ENCODE measurements at places on chromosomes 3 and 15. TPM values are rescaled to one million over a fixed set of nuclear protein-coding genes. Genes with fewer than 3 reads are reported as not detected.
A peak's percentile ranks its signal among the peaks of the same experiment; 100 is the strongest.

GRCh38 chr15:81106560-81106959 is 27.5 kb upstream of the CFAP161 start:
- peak; percentile 80 for DNase-seq

DNA sequence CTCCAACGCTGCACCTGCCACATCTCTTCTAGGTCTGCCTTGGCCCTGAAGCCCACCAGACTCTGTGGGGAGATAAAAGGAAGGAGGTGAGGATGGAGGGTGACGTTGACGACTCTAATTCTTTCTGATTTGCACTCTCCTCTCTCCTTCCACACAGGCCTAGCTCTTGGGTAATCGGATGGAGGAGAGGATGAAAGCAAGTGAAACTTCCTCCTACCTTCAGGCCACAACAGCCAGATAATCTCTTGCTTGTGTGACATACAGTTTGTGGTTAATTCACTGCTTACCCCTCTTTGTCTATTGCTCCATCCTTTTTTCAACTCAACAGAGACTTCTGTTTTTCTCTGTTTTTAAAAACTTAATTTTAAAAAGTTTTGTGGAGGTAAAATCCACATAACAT is 208.1 kb downstream of the SV2B start:
- DNase-seq: no peak

The GPR87 gene
- total RNA-seq: 4.1 TPM

GRCh38 chr15:38720893-38721567 is 156.4 kb upstream of the RASGRP1 start:
- DNase-seq: no peak

- DNase-seq: peak; percentile 34
These were observed 520 bp downstream of the TMEM42 start for GRCh38 chr3:44862226-44862637.

The CYP1A2 gene
- 0.96 TPM for total RNA-seq

GRCh38 chr3:33795856-33796536 is 2.4 kb upstream of the PDCD6IP start:
- no peak for DNase-seq

The DHFR2 gene
- total RNA-seq: 17.3 TPM

The ITIH4 gene
- total RNA-seq: 12.5 TPM

DNA sequence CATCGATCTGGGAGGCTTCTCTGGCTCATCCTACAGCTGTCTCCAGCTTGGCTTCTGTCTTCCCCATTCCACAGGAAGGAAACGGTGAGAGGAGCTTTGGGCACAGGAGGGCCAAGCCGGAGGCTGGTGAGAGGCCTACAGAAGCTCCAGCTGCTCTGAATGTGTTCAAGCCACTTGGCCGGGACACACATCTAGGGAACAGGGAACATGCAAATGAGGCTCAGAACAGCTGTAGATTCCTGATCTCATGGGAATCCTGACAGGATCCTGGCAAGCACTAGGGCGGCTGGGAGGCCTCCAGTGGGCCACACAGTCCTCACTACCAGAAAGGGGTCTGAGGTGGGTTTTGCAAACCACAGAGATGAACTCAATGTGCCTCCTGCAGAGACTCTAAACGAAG is 13.7 kb downstream of the SEMA5B start:
- DNase-seq: no peak

DNA sequence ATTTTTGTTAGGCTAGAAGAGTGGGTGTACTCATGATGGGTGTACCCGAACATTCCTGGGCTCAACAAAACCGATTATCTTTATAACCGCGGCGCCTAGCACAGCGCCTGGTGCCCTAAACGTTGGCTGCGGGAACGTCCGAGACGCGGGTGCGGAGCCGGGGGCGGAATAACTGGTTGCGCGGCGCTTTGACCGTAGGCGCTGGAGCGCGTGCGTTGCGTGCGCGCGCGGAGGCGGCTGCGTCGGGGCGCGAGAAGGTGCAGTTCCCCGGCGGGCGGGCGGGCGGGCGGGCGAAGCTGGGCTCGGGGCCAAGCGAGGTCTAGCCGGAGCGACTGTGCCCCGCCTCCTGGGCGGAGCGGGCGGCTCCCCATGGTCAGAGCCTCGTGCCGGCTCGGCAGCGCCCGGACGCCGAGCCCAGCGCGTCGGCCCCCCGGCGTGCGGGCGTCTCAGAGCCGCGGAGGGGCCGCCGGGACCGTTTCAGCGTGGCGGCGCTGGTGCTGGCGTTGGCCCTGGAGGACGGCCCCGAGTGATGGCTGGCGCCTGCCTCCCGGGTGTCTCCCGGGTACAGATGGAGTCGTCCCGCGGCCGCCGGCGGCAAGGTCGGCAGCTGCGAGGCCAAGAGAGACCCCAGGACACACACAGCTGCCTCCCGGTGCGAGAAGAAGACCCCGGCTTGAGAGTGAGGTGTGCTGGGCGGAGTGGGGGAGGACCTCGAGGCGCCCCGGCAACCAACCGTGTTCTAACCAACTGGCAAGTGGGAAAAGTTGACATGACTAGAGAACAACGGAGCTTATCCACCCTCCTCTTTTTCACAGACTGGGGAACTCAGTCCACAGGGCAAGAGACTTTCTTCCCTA is at the start of gene PLAAT1:
PLAAT1 (plus strand) TSS at position 373 of the 857 bp plus-strand sequence. CDS start 14,429 bp downstream, outside the sequence.
- DNase-seq: peak; percentile 75

The ITGA11 gene
- 84.5 TPM for total RNA-seq

DNA sequence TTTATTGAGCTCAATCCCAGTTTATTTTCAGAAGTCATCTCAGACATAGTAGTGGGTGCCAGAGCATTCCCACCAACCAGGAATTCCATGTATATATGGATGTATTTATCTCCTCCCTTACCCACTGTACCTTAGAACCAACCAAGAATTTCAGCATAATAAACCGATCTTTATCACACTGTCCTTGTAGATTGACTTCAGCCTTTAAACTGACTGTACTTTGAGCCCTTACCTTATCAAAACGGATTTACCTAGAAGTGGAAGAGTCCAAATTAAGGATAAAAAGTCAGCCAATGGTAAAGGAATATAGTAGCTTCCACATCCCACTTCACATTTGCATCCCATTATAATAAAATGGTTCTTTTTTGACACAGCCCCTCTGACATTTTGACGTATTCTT is 37.9 kb downstream of the GATM start:
- DNase-seq: no peak

DNA sequence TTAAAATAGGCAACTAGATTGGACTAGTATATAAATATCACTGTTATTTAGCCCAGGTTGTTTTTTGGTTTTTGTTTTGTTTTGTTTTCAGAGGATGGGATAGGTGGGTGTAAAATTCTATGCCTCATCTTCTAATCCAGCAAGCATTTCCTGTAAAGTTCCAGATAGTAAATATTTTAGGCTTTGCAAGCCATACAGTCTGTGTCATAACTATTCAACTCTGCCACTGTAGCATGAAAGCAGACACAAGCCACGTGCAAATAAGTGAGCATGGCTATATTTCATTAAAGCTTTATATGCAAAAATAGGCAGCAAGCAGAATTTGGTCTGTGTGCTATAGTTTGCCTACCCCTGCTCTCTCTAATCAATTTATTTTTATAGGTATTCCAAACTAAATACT is 657.3 kb upstream of the TGFBR2 start:
- no peak for DNase-seq

GRCh38 chr3:49812916-49813496 is 747 bp downstream of the UBA7 start:
- DNase-seq: no peak

The BCL6 gene
- total RNA-seq: 7.7 TPM

- DNase-seq: peak; percentile 67
These were observed 688.1 kb downstream of the ZNF385D start for GRCh38 chr3:21062831-21063294.

DNA sequence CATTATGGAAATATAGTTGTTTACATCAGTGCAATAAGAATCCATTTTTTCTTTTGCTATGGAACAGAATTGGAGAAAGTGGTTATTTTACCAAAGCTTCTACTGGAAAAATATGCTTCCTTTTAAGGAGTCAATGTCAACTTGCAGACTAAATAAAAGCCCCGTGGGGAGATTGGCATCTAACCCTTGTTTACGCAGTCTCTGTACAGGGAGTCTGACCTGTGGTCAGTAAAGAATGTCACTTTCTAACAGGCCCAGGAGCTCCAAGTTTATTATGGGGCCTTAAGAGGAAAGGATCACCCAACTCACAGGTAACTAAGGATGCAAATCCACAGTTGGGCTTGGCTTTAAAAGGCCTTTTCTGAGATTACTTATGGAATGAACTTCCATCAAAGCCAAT is 1751.2 kb downstream of the SI start:
- peak; percentile 8 for DNase-seq

- no peak for DNase-seq
These were observed 4.5 kb upstream of the SLCO2A1 start for GRCh38 chr3:134034005-134034785.

DNA sequence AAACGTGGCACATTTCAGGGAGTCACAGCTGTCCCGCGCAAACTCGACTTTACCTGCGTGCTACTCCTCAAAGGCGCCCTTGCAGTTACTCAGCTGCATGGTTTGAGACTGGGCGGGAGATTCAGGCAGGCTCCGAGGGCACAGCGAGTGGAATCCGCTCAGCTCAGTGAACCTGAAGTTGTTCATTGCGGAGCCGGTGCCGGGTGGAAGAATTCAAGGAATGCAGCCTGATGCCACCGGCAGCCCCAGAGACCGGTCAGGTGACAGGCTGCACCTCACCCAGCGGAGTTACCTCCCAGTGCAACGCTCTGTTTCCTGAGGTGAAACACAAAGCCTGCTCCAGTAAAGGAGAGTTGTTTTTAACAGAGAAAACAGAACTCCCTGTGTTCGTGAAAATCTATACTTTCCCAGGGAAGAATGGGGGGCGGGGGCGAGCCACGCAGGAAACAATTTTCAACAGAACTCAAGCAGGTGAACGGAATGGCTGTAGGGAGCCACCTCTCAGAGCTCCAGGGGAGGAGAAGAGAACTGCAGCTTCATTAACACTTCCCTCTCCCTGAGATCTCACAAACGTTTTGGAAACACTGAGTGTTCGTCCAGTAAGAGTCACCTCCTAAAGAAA is 3.8 kb downstream of the VEPH1 start:
- peak; percentile 50 for DNase-seq

The CHRD gene
- 13.7 TPM for total RNA-seq

The GBE1 gene
- total RNA-seq: 114 TPM

The LMAN1L gene
- 1.2 TPM for total RNA-seq

DNA sequence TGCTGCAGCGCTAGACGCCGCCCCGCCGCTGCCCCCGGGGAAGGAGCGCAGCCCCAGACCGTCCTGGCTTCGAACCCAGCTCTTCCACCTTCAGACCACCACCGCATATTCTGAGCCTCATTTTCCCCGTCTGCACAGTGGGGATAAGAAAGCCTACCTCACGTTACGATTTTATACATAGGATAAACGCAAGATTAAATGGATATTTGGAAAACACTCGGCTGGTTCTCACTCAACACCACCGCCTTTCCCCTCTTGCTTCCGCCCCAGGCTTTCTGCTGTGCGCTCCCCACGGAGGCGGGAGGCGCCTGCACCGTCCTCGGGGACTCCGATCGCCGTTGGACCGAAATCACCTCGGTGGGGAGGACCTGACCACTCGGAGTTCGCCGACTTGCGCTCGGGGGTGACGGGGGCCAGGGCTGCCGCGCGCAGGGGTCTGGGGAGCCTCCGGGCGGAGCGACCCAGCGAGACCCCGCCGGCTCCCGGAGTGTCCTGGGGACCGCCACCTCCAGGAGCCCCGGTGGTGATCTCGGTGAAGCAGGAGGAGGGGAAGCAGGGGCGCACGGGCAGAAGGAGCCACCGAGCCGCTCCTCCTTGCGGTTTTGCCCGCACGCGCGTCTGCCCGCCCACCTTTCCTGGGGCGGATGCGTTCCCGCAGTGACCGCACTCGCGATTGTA is 4.0 kb downstream of the FBXL22 start:
- no peak for DNase-seq

DNA sequence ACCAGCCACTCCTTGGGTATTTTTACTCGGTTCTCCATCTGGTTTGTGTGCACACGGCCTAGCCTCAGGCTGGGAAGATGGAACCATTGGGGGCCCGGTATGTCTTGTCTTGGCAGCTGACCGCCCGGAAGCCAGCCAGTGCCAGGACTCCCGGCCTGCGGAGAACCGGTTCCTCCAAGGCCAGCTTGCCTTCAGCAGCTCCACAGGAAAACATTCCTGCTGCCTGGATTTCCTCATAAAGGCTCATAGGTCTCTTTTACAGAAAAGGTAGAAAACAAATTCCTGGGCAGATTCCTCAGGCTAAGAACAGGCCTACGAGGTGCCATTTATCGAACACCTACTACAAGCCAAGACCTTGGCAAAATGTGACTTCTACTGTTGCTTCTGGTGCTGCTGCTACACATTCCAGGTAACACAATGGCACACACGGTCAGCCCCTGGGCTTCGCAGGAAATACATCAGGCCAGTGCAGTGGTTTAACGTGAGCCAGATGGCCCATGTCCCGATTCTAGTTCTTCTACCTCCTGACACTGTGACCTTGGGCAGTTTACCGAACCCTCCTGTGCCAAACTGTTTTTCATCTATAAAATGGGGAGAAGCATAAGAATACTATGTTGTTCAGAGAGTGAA is 141.8 kb downstream of the OPA1 start:
- no peak for DNase-seq

- no peak for DNase-seq
These were observed 204.2 kb upstream of the TBC1D5 start for GRCh38 chr3:17946619-17947018.

- no peak for DNase-seq
These were observed 270.1 kb upstream of the TBL1XR1 start for GRCh38 chr3:177467247-177467985.

- DNase-seq: peak; percentile 27
These were observed 120.3 kb downstream of the AKAP13 start for GRCh38 chr15:85500729-85501128.

DNA sequence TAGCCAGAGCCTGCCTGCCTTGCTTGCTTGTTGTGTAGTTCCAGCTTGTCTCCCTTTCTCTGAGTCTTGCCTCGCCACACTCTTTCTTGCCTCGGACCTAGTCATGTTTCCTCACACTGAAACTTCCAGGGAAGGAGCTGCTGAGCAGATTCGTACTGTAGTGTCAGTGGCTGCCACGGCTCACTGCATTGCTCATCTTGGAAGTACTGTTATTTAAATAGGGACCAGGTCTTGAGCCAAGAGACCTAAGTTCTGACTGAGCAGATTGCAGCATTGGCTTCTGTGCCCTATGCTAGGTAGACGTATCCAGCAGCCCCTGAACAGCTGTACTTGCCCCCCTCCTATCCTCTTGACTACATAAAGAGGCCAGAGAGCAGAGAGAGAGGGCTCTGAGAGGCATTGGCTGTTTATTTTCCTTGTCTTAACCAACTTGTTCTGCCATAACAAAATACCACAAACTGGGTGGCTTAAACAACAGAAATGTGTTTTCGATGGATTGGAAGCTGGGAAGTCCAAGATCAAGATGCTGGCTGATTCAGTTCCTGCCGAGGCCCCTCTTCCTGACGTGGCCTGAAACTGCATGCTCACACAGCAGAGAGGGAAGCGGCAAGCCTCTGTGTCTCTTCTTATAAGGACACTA is 5.8 kb upstream of the RARRES1 start:
- DNase-seq: no peak

Data from umbilical cord (tissue), 2 donors.